ENCODE measurements at places on chromosomes 13 and 19. TPM values are rescaled to one million over a fixed set of nuclear protein-coding genes. Genes with fewer than 3 reads are reported as not detected.

The CLASRP gene
- 12.6 TPM for total RNA-seq

The NRTN gene
- 0.14 TPM for total RNA-seq

The CYP4F8 gene
- total RNA-seq, result 0.14 TPM

The CEACAM7 gene
- not detected for total RNA-seq

The POLRMT gene
- 15.2 TPM for total RNA-seq

The GNA15 gene
- under 0.01 TPM for total RNA-seq

The ZNF534 gene
- total RNA-seq, result not detected

The CD22 gene
- 0.14 TPM for total RNA-seq

The ZNF569 gene
- total RNA-seq, result 7.1 TPM

The RXFP2 gene
- total RNA-seq, result not detected

The CYP2A6 gene
- total RNA-seq, result not detected

The ATP7B gene
- total RNA-seq, result 2.3 TPM

All from smooth muscle cell of bladder (primary cell).